ENCODE measurements at places on chromosomes 1 and 21. TPM values are rescaled to one million over a fixed set of nuclear protein-coding genes. Genes with fewer than 3 reads are reported as not detected.

- H3K4me1 ChIP-seq, result no peaks in the 10 kb centered on the region
- no peak overlapping the region for H3K4me3 ChIP-seq
- no peak overlapping the region for H3K27ac ChIP-seq
- peaks cover 29% of the 10 kb centered on the region for H3K27me3 ChIP-seq
- no peak for DNase-seq
Measured at GRCh38 chr1:167651161-167651693, 21.2 kb downstream of the RCSD1 start.

GRCh38 chr1:41678111-41678878, 193.8 kb upstream of the EDN2 start:
- H3K4me1 ChIP-seq, result no peaks in the 10 kb centered on the region
- peaks cover 18% of the 10 kb centered on the region for H3K27me3 ChIP-seq
- H3K36me3 ChIP-seq, result no peaks in the 10 kb centered on the region
- H3K27ac ChIP-seq, result no peak overlapping the region

Gene SUSD4
- total RNA-seq, result not detected

- H3K4me3 ChIP-seq, result no peak overlapping the region
- H3K27ac ChIP-seq, result no peak overlapping the region
- H3K36me3 ChIP-seq, result no peaks in the 10 kb centered on the region
Measured at GRCh38 chr21:41142051-41142795, 25.7 kb upstream of the BACE2 start.

DNA sequence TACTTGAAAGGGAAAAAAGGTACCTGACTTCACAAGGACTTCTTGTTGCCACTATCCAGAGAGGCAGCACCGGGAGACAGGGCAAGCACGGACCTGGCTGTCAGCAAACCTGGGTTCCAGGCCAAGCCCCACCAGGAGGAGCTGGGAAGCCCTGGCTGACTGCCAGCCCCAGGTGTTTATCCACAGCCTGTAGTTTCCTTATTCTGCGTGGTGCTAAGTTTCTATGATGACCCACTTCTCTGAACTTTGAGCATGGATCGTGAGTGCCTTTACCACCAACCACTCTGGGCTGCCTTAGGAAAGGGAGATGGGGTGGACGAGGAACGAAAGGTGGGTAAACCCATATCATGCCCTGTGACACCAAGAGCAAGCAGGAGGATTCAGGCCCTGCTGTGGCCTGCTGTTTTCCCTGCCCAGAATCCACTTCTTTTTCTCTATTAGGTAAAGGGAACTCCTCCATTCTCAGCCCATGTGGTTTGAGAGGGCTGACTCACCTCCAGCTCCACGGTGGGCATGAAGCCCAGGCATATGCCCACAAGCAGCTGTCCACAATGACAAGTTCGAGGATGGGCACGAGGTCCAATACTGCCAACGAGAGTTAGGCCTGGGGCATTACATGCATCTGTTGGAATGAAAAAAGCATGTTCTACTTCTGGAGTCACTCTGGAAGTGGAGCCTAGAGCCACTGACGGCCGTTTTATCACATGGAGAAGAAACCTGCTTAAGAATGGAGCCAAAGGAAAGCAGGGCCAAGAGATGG, 20.3 kb downstream of the TSPAN2 start:
- H3K27ac ChIP-seq, result no peak overlapping the region
- no peak overlapping the region for H3K4me3 ChIP-seq
- no peak for DNase-seq
- H3K27me3 ChIP-seq, result peaks cover 5% of the 10 kb centered on the region

Gene MATN1
- not detected for total RNA-seq

DNA sequence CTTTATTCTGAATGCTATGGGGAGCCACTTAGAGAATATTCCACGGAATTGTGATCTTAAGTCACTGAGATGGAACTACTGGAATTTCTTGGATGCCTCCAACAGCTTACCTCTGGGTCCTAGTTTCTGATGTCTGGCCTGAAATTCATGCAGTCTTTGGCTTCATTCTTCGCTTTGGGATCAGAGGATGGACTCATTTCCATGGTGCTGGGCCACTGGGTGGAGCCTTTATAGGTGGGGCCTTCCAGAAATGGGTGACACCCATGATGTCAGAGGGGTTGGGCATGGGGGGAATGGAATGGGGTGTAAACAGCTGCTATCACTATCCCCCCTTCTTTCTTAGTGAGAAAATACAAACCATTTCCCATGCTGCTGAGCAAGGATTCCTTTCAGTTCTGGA, 73.7 kb upstream of the FGGY start:
- no peaks in the 10 kb centered on the region for H3K36me3 ChIP-seq
- no peak for DNase-seq
- H3K4me1 ChIP-seq, result peaks cover 33% of the 10 kb centered on the region
- no peak overlapping the region for H3K27ac ChIP-seq

- no peaks in the 10 kb centered on the region for H3K27me3 ChIP-seq
- no peaks in the 10 kb centered on the region for H3K36me3 ChIP-seq
- H3K4me3 ChIP-seq, result no peak overlapping the region
- no peak for DNase-seq
- no peaks in the 10 kb centered on the region for H3K4me1 ChIP-seq
- H3K27ac ChIP-seq, result no peak overlapping the region
Measured at GRCh38 chr1:236342403-236343245, 51.5 kb upstream of the EDARADD start.

DNA sequence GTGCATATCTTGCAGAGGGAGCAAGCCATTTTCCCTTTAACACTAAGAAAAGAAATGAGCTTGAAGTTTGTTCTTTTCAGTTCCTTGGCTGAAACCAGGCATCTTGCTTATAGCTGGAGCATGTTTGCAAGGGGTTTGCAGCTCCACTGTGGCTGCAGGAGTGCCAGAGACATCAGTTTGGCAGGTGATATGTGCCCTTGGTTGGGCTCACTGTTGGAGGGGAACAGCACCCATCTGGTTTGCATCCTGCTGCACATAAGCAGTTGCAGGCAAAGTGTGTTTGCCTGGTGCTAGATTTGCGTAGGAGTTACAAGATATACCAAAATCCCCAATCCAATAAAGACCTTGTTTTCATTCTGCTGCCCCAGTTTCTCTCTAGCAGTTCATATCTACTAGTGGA, 47.8 kb upstream of the IKBKE start:
- no peak overlapping the region for H3K27ac ChIP-seq
- no peak for DNase-seq
- H3K4me1 ChIP-seq, result no peaks in the 10 kb centered on the region
- no peaks in the 10 kb centered on the region for H3K27me3 ChIP-seq
- no peak overlapping the region for H3K4me3 ChIP-seq

Gene CFAP74
- 0.27 TPM for total RNA-seq

Gene PDZK1IP1
- 0.24 TPM for total RNA-seq

- no peaks in the 10 kb centered on the region for H3K27me3 ChIP-seq
- H3K36me3 ChIP-seq, result no peaks in the 10 kb centered on the region
- no peak overlapping the region for H3K27ac ChIP-seq
- H3K4me1 ChIP-seq, result no peaks in the 10 kb centered on the region
- DNase-seq, result no peak
- no peak overlapping the region for H3K4me3 ChIP-seq
Measured at GRCh38 chr21:34557261-34557660, 45.3 kb upstream of the KCNE1 start.

DNA sequence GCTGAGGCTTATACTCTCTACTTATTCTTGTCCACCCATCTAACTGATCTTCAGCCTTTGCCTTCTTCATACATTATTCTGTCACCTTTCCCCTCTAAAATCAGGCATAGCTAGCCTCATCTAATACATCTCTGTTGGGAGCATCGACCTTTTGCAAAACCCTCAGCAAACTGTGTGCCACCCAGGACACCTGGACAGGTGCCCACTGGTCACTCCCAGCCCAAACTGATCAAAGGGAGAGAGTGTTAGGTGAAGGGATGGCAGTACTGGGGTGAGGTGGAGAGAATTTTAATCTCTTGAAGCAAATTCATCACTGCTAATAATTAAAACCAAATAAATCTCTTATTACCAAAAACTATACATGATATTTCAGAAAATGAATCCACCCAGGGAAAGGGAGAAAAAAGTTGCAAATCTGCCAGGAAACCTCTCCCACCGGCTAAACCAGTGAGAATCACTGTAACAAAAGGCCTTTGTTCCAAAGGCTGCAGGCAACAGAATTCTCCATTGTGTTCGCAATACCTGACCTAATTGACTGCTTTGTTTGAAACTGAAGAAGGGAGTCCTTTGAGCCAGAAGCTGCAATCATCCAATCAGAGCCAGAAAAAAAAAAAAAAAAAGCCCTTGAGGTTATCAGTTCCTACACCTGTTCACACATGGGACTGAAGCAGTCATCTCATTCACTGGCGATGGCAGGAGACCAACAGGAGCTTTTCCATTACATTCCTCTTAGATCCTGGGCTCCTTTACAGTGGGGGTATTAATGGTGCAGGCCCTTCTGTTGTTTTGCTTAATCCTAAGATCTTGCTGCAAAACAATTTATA, 172.6 kb downstream of the APP start:
- H3K27me3 ChIP-seq, result no peaks in the 10 kb centered on the region
- H3K27ac ChIP-seq, result peak overlapping the region; percentile 25
- 0 out of 3 replicates have a peak, but pooled peaks cover 3% of the 10 kb centered on the region for H3K36me3 ChIP-seq
- H3K4me1 ChIP-seq, result peaks cover 22% of the 10 kb centered on the region
- peak; percentile 88 for DNase-seq

GRCh38 chr1:119632103-119632490, 16.0 kb downstream of the ZNF697 start:
- H3K27ac ChIP-seq, result peak overlapping the region; percentile 86
- no peak for DNase-seq
- H3K36me3 ChIP-seq, result 0 out of 3 replicates have a peak, but pooled peaks cover 9% of the 10 kb centered on the region

DNA sequence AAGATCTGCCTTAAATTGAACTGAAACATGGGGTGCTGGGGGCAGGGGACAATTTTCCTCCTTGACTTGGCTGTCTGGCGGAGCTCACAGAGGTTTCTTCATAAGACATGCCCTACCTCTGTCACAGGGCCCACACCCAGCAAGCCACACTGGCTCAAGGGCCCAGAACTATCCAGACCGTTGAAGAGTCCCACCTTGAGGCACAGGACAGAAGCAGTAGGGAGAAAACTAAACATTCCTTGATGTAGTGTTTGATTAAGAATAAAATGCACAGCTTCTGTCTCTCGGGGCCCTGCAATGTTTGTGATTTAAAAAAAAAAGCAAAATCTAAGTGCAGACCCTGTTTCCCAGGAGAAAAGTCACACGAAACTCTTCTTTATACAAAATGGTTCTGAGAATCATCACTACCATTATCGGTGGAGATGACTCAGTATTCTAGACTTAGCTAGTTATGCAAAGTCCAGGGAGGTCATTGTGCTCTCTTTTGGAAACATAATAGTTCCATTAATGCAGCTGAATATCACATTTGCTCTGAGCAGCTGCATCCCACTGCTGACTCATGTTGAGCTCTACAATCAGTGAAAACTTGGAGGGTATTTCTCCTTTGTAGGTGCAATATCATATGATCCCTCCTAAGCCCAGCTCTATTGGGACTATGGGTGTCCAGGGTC, 53.6 kb upstream of the DIRAS3 start:
- H3K36me3 ChIP-seq, result no peaks in the 10 kb centered on the region
- no peak for DNase-seq
- no peaks in the 10 kb centered on the region for H3K4me1 ChIP-seq
- H3K4me3 ChIP-seq, result no peak overlapping the region
- no peak overlapping the region for H3K27ac ChIP-seq

Gene NLRP3
- total RNA-seq, result not detected

DNA sequence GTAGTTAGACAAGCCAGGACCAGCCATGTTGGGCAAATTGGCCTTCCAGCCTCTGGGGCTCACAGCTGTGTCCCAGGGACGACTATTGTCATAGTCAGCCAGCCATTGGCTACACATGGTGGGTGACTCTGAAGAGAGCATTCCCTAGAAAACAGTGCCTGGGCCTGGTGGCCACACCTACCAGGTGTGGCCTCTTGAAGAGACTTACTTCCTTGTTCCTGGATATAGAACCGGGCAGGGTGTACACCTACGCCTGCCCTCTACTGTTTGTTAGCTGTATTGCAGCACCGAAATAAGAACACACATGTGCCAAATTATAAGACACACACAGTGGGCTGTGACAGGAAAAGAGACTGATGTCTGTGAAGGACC, 134.6 kb upstream of the ARHGEF16 start:
- DNase-seq, result peak; percentile 89
- peak overlapping the region; percentile 81 for H3K27ac ChIP-seq
- 0 out of 2 replicates have a peak overlapping the region, but pooled peaks have one; percentile 6 for H3K4me3 ChIP-seq
- H3K4me1 ChIP-seq, result peaks cover 79% of the 10 kb centered on the region

DNA sequence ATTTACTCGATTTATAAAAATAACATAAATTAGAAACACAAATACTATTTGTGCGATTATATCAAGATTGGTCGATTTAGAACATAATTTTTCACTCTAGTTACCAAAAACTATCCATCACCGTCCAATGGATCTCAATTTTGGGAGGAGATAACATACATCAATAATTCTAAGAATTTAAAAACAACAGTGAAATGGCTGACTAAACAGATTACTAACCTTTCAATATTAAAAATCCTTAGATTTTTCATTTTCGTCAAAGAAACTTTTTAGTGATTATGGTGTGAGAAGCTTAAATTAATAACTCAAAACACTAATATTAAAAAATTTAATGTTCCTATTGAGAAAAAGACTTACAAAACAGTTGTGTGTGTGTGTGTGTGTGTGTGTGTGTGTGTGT, 75.1 kb upstream of the RBM34 start:
- H3K27ac ChIP-seq, result no peak overlapping the region
- H3K27me3 ChIP-seq, result no peaks in the 10 kb centered on the region
- H3K4me1 ChIP-seq, result peaks cover 39% of the 10 kb centered on the region
- no peak for DNase-seq
- peaks cover 55% of the 10 kb centered on the region for H3K36me3 ChIP-seq

Gene ARHGAP30
- total RNA-seq, result 0.20 TPM

- peak overlapping the region; percentile 70 for H3K4me3 ChIP-seq
- peaks cover 71% of the 10 kb centered on the region for H3K4me1 ChIP-seq
- H3K27me3 ChIP-seq, result no peaks in the 10 kb centered on the region
- DNase-seq, result no peak
Measured at GRCh38 chr1:25875856-25876692, 566 bp upstream of the PAQR7 start.

Gene LAD1
- 41.2 TPM for total RNA-seq

DNA sequence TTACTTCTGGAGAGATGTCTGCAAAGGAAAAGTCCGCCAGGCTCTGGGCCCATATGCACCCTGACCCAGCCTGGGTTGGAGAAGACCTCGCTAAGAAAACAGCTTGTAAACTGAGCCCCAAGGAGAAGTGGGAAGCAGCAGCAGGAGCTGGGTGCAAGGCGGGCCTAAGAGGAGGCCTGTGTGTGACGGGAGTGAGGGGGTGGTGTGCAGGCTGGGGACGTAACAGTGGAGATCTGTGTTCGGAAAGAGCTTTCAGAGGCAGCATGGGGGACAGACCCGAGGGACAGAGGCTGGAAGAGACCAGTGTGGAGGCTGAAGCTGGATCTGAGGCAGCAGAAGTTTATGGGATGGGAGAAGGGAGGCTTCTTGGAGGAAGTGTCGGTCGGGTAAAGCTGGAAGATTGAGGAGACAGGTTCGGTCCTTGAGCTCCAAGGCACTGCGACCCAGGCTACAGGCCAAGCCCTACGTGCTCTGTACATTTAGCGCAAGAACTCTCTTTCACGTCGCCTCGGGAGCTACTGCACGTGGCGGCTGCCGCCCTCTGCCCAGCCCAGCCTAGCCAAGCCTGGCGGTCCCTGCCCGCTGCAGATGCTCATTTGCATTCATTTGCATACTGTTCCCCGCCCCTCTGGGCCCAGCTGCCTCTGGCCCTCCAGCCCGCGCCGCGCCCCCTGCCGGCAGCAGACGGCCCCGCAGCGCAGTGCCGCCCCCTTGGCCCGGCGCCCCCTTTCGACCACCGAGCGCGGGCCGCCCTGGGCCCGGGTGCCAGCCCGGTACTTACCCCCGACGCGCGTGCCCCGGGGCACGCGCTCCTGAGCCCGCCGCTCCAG, 6.3 kb downstream of the HPCA start:
- H3K36me3 ChIP-seq, result no peaks in the 10 kb centered on the region
- DNase-seq, result no peak
- H3K4me3 ChIP-seq, result peak overlapping the region; percentile 62
- no peaks in the 10 kb centered on the region for H3K4me1 ChIP-seq
- H3K27ac ChIP-seq, result no peak overlapping the region
- H3K27me3 ChIP-seq, result peaks cover 67% of the 10 kb centered on the region

- no peak overlapping the region for H3K4me3 ChIP-seq
- peaks cover 17% of the 10 kb centered on the region for H3K27me3 ChIP-seq
- no peaks in the 10 kb centered on the region for H3K36me3 ChIP-seq
Measured at GRCh38 chr21:44351535-44352252, 1.7 kb upstream of the TRPM2 start.
